ENCODE measurements at places on chromosomes 7 and 10.

- no peak for DNase-seq
Observed at GRCh38 chr10:125795128-125795527, 19.5 kb upstream of the MMP21 start.

GRCh38 chr10:129531195-129531968 lies 64.3 kb downstream of the MGMT start:
- no peak for DNase-seq

DNA sequence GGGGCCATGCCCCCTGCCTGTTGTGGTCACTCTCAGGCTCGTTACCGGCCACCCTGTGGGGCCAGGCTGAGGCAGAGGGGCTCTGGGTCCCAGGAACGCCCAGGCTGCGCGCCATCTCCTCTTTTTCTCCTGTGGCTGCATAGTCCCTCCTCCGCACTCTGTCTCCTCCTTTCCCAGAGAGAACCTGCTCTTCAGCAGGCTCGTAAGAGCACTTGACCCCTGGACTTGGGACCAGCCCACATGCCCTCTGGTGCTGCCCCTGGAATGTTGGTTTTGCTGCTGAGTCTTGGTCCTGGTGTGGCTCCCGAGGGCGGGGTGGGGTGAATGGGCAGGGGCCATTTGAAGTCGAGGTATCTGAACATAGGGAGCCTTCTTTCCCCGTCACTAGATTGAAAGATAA lies 6.6 kb upstream of the BHLHA15 start:
- no peak for DNase-seq

GRCh38 chr7:30799976-30800661 lies 28.9 kb downstream of the MINDY4 start:
- DNase-seq = no peak

DNA sequence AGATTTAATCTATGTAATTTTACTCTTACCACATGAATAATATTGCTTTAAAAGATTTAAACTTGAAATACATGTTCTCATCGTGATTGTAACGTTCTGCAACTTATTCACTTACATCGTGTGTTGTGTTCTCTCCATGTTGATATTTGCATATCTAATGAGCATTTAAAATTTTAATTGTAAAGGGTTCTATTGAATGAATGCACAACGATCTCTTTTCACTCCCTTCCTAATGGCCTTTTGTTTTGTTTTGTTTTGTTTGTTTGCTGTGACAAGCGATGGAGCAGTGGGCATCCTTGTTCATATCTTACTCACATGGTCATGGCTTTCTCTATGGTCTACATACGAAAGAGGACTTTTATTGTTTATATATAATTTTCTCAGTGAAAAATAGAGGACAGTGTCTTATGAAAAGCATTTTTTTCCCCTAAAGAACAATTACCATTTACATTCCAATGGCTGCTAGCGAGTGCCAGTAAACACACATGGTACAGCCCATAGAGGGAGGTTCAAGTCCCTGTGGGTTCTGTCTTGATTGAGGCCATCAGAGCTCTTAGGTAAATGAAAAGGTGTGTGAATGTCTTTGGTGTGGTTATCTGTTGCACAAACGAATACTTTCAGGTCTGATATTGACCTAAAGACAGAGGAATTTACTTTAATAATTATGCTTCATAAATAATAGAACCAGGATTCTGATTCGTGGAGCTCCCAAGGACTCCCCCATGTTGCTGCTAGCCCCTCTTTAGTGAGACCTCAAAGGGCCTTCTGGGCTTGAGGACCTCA lies 32.4 kb downstream of the BTBD16 start:
- no peak for DNase-seq

GRCh38 chr10:125118701-125119100 lies 41.7 kb downstream of the CTBP2 start:
- DNase-seq = no peak

DNA sequence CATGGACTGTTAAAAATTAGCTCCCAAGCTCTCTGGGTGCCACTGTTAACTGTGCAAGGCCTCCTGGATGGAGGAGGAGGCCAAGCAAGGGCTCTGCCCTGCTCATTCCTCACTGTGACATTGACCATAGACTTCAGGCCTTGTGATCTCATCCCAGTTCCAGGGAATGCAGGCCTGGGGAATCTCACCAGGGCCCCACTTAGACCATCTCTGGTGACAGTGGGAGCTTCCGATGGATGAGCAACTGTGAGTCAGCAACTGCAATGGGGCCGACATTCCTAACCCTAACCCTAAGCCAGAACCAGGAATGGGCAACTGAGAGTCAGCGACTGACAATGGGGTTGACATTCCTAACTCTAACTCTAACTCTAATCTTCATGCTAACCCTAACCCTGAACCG lies 50.4 kb upstream of the MSMB start:
- DNase-seq = no peak

DNA sequence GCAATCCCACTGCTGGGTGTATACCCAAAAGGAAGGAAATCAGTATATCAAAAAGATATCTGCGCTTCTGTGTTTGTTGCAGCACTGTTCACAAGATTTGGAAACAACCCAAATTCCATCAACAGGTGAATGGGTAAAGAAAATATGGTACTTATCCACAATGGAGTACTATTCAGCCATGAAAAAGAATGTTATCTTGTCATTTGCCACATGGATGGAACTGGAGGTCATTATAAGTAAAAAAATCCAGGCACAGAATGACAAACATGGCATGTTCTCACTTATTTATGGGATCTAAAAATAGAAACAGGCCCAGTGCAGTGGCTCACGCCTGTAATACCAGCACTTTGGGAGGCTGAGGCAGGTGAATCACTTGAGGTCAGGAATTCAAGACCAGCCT lies 15.7 kb downstream of the APBB1IP start:
- DNase-seq = no peak

DNA sequence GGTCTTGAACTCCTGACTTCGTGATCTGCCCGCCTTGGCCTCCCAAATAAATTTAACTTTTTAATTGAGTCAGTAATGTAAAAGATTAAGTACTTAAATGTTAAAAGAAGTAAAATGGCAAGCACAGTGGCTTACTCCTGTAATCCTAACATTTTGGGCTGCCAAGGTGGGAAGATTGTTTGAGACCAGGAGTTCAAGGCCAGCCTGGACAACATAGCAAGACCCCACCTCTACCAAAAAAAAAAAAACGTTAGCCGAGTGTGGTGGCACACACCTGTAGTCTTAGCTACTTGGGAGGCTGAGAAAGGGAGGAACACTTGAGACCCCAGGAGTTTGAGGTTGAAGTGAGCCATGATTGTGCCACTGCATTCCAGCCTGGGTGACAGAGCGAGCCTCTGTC lies 26.1 kb downstream of the PHTF2 start:
- DNase-seq = no peak

DNA sequence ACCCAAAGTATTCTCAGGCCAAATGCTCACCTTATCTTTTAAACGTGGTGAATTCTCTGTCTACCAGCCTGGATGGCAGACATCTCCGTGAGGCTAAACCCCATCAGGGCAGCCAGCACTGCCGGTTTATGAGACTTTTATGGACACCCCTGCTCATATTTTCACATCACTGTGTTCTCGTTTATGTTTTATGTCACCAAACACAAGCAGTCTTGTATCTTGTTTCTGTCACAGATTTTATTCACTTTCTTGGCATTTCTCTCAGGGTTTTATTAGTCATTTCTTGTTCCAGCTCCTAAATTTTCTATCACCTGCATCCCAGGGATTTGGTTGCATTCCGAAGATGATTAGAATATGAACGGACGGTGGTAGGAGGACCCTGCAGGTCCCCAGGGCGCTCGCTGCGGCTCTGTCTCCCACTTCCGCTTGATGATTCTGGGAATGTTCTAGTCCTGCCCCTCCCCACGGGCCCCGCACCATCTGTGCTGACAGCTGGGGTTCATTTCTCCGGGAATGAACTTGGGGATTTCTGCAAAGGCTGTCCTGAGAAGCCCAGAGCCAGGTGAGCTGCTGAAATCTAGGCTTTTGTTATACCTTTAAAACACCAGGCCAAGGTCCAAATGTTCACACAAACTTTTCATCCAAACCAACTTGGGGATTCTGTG lies 217.6 kb downstream of the GFRA1 start:
- DNase-seq = no peak

GRCh38 chr7:117269417-117269816 lies 53.4 kb downstream of the WNT2 start:
- DNase-seq = no peak

DNA sequence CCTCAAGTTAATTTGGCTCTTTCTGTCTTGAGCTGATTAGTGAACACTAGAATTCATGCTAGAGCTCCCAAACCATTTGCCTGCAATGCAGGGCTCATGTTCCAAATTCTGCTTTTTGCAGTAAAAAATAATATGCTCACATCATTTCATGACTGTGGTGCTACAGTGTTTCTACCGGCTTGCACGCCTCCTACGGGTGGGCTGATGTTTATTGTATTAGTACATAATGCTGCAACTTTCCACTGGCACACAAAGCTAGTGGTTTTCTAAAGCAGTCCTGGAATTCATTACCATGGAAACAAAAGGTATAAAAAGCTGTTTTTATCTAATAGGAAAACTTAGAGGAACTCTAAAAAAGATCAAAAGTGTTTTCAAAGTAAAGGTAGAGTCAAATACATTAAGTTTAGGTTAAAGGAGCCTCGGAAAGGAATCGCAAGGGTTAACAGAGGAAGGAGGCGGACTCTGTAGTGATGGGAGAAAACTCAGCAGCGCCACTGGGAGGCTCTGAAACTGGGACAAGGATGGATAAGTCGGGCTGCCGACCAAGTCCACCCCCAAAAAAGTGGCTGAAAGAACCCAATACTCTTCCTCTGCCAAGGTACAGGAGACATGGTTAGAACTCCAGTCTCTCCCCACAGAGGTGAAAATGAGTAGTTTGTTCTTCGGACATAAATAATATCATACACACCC lies 25.9 kb downstream of the GRM8 start:
- no peak for DNase-seq

GRCh38 chr10:122730238-122730637 lies 30.6 kb upstream of the C10orf120 start:
- DNase-seq = no peak

DNA sequence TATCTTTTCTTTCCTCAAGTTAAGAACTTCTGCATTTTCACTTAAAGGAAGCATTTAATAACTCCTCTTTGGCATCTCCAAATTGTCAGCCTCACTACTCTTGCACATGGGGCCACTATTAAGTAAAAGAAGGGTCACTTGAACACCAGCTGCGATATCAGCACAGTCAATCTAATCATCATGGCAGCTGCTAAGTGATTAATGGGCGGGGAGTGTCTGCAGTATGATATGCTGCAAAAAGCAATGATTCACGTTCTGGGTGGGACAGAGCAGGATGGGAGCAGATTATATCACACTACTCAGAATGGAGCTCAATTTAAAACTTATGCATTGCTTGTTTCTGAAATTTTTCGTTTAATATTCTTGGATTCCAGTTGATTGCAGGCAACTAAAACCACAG lies 447.4 kb upstream of the PFKP start:
- DNase-seq = no peak

DNA sequence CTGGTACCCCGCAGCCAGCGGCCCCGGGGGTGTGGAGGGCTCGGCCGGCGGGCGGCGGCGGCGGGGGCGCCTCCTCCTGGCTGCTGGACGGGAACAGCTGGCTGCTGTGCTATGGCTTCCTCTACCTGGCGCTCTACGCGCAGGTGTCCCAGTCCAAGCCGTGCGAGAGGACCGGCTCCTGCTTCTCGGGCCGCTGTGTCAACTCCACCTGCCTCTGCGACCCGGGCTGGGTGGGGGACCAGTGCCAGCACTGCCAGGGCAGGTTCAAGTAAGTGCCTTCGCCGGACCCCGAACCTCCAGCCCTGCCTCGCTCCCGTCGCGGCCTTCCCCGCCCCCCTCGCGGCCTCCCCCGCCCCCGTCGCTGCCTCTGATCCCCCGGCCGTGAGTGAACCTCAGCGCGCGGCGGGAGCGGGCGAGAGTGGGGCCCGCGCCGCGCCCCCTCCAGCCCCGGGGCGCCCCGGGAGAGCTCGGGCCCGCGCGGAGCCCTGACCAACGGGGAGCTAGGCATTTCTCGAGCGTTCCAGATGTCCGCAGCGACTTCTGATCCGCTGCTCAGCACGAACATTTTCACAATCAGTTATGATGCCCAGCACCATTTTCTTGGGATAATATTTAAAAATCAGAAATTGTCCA lies 727 bp downstream of the ATRNL1 start:
- no peak for DNase-seq

GRCh38 chr10:124414076-124414475 lies 4.6 kb downstream of the OAT start:
- no peak for DNase-seq

- no peak for DNase-seq
Observed at GRCh38 chr7:149071641-149072437, 18.7 kb downstream of the ZNF786 start.
